Endothelial cell of umbilical vein (primary cell): ENCODE measurements at places on chromosomes 5 and 9.
A peak's percentile ranks its signal among the peaks of the same experiment; 100 is the strongest.

GRCh38 chr5:7016999-7017747 is 303.9 kb downstream of the TENT4A start:
- no peak for DNase-seq

DNA sequence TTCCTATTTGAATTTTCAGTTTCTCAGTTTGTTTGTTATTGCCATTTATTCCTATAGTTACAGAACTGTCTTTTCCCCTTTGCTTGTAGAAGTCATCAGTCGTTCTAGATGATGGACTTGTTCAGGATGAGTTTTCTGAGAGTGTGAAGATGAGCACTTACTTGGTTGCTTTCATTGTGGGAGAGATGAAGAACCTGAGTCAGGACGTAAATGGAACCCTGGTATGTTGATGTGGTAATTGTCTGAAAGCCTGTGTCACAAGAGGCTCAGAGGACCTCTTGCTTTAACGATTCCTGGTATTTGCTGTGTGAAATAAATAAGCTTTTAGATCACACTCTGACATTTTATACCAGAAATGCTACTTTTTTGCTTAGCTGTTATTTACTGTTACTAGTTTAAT is 50.6 kb downstream of the LNPEP start:
- DNase-seq = no peak

DNA sequence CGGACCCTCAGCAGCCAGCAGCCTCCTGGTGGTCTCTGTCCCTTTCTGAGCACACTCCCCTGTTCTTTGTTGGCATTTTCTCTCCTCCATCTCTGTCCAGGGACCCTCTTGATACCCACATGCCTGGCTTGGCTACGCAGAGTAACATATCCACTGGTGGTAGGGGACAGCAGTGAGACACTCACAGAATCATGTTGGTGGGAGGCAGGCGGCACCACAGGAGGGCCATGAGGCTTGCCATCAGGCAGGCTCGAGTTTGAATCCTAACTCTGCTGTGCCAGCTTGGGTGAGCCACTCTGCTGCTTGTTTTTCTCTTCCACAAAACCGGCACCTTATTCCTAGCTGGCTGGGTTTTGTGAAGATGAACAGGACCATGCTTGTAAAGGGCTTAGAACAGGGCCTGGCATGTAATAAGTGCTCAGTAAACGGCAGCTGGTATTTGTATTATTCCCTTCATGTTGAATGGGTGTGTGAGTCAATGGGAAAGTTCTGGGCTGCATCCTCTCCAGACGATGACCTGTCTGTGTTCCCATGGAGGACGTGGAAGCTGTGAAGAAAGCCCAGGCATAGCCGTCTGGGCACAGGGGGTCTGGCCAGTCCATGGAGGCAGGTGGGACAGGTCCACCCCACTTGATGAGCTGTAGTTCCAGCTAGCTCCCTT is 2.3 kb downstream of the COL27A1 start:
- DNase-seq = peak; percentile 30

DNA sequence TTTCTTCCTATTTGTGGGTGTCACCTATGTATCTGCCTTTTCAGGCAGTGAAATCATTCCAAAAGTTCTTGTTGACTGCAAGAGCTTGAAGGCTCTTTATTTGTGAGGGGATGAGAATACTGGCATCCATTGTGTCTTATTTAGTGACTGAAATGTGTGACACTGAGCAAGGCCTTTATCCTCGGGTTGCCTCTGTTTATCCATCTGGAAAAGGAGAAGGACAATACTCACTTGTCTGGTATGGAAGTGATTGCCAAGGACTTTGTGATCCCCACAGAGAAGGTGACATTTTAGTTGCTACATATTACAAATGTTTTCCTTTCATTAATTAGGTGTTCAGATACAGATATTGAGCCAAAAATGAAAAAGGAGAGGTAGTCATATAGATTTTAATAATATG is 80.2 kb downstream of the ARRDC3 start:
- DNase-seq = no peak

GRCh38 chr5:157672976-157673375 is 1.6 kb downstream of the C5orf52 start:
- no peak for DNase-seq

GRCh38 chr5:74877624-74878304 is 11.6 kb upstream of the FAM169A start:
- no peak for DNase-seq

DNA sequence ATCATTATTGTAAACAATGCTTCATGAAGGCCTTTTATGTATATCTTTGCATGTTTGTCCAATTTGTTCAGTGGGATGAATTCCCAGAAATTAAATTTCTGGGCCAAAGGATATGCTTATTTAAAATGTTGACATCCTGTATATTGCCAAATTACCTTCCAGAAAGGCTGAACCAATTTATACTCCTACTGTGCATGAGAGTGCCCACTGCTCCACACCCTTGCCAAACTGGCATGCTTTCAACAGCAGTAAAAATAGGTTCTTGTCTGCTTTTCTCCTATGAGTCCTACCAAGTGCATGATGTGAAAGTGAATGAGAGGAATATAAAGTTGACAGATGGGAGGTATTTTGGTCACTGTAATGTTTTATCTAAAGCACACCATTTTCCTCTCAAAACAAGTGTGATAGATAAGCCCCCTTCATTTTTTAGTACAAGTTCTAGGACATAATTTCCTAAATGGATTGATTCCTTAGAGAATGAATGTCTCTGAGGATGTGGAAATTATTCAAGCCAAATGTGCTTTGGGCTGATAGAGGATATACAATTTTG is 70.5 kb upstream of the ERBIN start:
- DNase-seq = peak; percentile 37

- no peak for DNase-seq
Observed at GRCh38 chr5:169789417-169789940, 152.4 kb downstream of the DOCK2 start.

- no peak for DNase-seq
Observed at GRCh38 chr5:176561259-176561658, 12.1 kb downstream of the CDHR2 start.

DNA sequence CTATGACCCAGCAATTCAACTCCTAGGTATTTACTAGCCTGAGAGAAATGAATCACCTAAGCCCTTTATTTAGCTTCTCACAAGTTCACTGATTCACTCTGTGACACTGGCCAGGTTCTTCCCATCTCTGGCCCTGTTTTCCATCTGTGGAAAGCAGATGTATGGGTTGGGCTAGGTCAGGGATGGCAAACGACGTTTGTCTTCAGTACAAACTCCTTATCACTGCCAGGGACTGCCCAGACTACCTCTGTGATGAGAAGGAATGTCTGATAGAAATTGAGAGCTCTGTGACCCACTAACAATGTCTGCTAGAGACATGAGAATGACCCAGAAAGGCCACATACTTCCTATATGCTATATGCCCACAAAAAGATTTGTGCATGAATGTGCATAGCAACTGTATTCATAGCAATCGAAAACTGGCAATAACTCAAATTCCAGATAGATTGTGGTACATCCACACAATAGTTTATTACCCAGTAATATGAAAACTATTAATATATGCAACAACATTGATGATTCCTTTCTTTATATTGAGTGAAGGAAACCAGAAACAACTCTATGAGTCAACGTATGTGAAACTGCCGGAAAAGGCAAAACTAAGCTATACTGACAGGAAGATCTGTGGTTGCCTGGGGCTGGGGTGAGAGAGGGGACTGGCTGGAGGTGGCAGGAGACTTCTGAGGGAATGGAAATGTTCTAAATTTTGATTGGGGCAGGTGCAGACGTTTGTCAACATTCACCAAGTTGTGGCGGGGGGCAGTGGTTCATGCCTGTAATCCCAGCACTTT is 32.0 kb upstream of the ADAM19 start:
- DNase-seq = no peak

GRCh38 chr5:100647461-100648230 is 112.5 kb downstream of the FAM174A start:
- DNase-seq = peak; percentile 6

DNA sequence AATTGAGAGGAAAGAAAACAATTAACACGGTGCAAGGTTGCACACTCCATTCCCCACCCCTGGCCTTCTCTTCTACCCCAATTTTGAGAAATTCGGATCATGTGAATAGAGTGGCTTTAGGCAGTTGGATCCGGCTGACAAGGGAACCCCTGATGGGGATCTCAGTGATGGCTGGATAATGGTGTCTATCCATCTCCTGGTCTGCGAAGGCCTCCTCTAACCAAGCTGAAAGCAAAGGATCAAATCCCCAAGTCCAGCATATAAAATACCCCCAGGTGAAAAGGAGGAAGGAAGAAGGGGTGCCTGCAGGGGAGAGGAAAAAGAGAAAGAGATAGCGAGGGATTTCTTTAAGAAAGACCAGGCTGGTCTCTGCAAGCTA is 16.0 kb downstream of the NR2F1 start:
- no peak for DNase-seq

DNA sequence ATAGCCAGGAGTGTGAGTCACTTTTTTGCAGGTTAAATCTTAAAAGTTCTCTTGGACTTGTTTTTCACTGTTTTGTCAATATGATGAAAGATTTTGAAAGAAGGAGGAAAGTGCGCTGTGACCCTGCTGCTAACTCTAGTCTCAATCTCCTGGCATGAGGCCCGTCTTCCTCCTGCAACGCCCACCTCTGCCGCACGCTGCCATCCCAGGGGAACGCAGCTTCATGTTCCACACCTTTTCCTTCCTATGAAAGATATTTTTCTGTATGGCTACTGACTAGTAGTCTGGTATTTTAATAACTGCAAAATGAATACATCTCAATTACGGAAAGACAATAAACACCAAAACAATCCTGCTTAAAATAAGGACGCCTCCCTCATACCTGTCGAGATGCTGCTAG is 8.3 kb downstream of the PPIC start:
- peak; percentile 37 for DNase-seq

GRCh38 chr5:103034662-103035392 is 85.1 kb downstream of the GIN1 start:
- no peak for DNase-seq

DNA sequence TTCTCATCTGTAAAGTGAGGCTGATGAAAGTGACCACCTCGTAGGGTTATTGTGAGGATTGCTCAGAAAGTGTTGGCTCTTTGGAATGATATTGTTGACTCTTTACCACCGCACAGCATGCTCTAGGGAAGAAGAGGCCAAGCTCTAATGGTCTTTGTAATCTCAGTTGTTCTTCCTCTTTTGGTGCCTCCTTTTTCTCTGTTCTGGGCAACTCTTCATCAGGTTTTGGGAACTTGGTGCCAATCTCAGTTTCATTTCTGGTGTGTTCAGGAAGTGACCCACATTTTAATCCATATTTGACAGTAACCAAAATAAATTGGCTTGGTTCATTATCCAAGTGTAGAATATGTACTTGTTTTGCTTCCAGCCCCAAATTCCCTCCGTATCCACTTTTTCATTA is 25.1 kb downstream of the ARHGAP26 start:
- no peak for DNase-seq

DNA sequence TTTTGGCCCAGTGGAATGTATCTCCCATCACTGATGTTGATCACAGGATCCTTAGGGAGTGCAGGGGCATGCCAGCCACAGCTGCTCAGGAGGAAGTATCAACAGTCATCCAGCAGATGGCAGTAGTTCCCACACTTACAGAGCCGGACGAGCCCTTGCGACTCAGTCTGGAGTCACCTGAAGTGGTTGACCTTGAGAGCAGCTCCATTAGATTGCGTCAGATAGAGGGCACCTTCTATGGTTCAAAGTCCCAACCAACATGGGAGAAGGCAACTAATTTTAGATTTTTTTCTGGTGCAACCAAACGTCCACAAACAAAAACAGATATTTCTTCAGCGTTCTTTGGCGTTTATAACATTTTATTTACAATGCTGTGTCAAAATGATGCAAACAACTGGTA is 124.5 kb downstream of the EGFLAM start:
- DNase-seq = peak; percentile 72

GRCh38 chr5:129664336-129664937 is 83.5 kb upstream of the MINAR2 start:
- DNase-seq = peak; percentile 80

GRCh38 chr5:64978546-64978945 is 209.8 kb downstream of the CWC27 start:
- no peak for DNase-seq

GRCh38 chr9:4979239-4979638 is 5.8 kb upstream of the JAK2 start:
- DNase-seq = no peak

GRCh38 chr9:90805006-90805996 is 3.7 kb downstream of the SYK start:
- DNase-seq = no peak

GRCh38 chr5:175021321-175021720 is 296.9 kb downstream of the MSX2 start:
- no peak for DNase-seq

- DNase-seq = no peak
Observed at GRCh38 chr9:82969291-82969690, 93.7 kb downstream of the RASEF start.

DNA sequence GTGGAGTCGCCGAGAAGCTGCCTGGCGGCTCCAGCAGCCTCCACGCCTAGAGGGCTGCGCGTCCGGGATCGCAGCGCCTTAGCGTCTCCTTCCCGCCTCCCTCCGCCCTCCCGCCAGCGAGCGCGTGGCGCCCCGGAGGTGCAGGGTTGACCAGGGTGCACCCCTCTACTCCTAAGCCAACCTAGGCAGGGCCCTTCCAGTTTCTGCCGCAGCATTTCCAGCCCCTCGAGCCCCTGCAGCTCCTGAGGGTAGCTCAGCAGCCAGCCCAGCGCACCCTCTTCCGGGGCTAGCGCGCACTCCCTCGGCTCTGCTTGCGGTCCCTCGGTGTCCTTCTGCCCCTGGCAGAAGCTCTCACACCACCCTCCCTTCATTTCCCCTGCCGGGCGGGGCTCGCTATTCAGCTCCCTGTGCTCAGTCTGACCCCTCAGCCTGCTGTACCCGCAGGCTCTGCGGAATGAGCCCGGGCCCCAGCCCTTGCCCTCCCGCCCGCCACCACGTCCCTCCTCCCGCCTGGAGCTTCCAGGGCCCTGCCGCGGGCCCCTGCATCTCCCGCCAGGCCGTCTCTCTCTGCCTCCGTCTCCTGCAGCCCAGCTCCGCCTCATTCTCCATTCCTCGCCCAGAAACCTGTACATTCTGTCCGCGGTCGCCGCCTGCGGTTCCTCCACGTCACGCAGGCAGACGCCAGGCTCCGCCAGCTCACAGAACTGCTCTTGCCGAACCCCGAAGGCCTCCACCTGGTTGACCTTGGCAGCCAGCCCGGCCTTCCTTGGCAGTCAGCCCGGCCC is 61.8 kb downstream of the SPATA31C2 start:
- peak; percentile 10 for DNase-seq

GRCh38 chr5:118407958-118408357 is 580.4 kb downstream of the DTWD2 start:
- no peak for DNase-seq

DNA sequence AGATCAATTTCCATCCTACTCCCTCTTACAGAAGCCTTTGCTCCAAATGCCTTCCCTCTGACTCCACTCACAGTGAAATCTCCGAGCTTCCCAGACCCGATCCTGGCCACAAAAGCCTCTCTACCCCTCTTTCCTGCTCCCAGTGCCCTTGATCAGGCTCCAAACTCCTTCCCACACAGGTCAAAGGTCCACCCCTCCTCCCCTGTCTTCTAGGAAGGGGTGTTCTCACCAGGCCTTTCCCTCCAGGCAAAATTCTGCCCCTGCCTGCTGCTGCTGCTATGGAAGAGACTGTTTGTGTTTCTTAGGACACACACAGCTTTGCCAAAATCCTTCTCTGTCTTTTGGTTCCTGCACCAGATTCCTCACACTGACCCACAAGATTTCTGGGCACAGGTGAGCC is 85.8 kb upstream of the ALDH1A1 start:
- no peak for DNase-seq
